Thoracic aorta (tissue), 2 donors: ENCODE measurements at places on chromosomes 13 and 19. TPM values are rescaled to one million over a fixed set of nuclear protein-coding genes. Genes with fewer than 3 reads are reported as not detected.

Gene AMH
- 0.95 TPM for total RNA-seq

Gene NANOS2
- total RNA-seq, result not detected

Gene ZSCAN1
- not detected for total RNA-seq

Gene HRC
- 2.2 TPM for total RNA-seq

Gene TMEM145
- total RNA-seq, result not detected

Gene SHC2
- total RNA-seq, result 18.8 TPM

Gene ATCAY
- not detected for total RNA-seq

Gene SPIB
- total RNA-seq, result not detected

Gene CATSPERD
- total RNA-seq, result not detected

Gene ZNF626
- 22.9 TPM for total RNA-seq

Gene ZNF628
- 3.5 TPM for total RNA-seq

- peaks cover 5% of the 10 kb centered on the region for H3K27me3 ChIP-seq
- no peak overlapping the region for H3K4me3 ChIP-seq
- H3K27ac ChIP-seq, result no peak overlapping the region
- H3K36me3 ChIP-seq, result no peaks in the 10 kb centered on the region
Observed at GRCh38 chr13:28630869-28631268, 28.1 kb upstream of the POMP start.

GRCh38 chr13:40617801-40618356 lies 48.6 kb downstream of the FOXO1 start:
- no peaks in the 10 kb centered on the region for H3K27me3 ChIP-seq
- no peak overlapping the region for H3K4me3 ChIP-seq
- H3K4me1 ChIP-seq, result peaks cover 26% of the 10 kb centered on the region
- DNase-seq, result no peak

GRCh38 chr19:48739404-48740163 lies 826 bp downstream of the RASIP1 start:
- H3K36me3 ChIP-seq, result no peaks in the 10 kb centered on the region
- H3K4me1 ChIP-seq, result peaks cover 17% of the 10 kb centered on the region
- DNase-seq, result no peak
- H3K27me3 ChIP-seq, result no peaks in the 10 kb centered on the region
- H3K27ac ChIP-seq, result no peak overlapping the region
- peak overlapping the region; percentile 79 for H3K4me3 ChIP-seq

- H3K36me3 ChIP-seq, result no peaks in the 10 kb centered on the region
- no peak overlapping the region for H3K27ac ChIP-seq
- H3K27me3 ChIP-seq, result no peaks in the 10 kb centered on the region
Observed at GRCh38 chr19:45117167-45117594, 24.2 kb downstream of the PPP1R37 start.

DNA sequence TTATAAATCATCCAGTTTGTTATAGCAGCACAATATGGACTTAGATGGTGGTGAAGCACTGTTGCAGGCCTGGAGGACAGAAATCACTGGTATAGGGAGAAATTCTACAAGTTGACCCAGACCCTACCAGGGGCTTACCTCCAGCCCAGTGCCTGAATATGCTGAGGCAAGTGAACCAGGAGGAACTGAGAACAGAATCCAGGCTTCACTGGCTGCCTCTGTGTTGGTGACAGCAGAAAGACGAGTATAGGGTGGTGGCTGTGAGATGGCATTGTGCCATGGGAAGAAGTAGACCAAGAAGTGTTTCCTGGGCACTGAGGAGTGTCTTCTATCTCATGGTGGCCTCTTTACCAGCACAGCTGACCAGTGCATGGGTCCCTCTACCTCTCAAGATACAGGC lies 15.9 kb upstream of the EID2 start:
- no peak for DNase-seq
- no peaks in the 10 kb centered on the region for H3K27me3 ChIP-seq
- H3K4me1 ChIP-seq, result no peaks in the 10 kb centered on the region
- no peak overlapping the region for H3K27ac ChIP-seq
- H3K4me3 ChIP-seq, result no peak overlapping the region
- H3K36me3 ChIP-seq, result no peaks in the 10 kb centered on the region

DNA sequence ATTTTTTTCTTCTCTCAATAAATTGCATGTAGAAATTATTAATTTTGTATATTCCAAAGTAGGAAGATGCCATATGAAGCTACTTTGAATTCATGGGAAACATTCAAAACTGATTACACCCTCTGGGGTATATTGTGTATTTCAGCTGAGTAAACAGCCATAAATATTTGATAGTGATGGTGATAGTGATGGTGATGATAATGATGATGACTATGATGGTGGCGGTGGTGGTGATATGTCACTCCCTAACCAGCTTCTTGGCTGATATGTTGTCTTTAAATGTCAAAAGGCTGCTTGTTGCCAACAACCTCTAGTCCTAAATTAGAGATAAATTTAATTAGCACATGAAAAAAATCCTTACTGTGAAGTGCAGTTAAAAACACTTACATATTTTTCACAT lies 102.0 kb downstream of the LRCH1 start:
- no peaks in the 10 kb centered on the region for H3K27me3 ChIP-seq
- H3K27ac ChIP-seq, result peak overlapping the region; percentile 75
- peak overlapping the region; percentile 48 for H3K4me3 ChIP-seq
- no peaks in the 10 kb centered on the region for H3K36me3 ChIP-seq
- no peak for DNase-seq
- peaks cover 17% of the 10 kb centered on the region for H3K4me1 ChIP-seq

DNA sequence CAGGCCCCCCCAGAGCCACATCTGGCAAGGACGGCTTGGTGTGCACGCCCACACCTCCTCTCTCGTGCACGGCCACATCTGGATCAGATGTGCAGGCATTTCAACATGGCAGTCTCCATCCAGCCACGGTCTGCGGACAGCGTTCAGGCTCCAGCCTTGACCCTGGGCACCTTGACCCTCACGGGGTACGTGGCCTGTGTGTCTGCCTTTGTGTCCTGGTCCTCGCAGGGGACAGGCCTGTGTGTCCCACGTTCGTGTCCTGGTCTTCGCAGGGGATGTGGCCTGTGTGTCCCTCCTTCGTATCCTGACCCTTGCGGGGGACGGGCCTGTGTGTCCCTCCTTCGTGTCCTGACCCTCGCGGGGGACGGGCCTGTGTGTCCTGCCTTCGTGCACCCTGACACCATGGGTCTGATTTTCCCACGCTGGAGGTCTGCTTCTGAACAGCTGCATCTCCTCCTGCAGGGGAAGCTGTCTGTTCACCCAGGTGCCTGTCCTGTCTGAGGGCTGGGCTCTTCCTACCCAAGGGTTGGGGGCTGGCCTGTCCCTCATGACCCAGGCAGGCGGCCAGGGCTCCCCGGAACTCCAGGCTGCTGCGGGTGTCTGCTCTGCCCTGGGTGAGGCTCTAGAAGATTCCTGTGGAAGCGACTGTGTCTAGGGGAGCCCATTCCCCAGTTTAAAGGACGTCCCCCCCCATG lies 25.3 kb downstream of the RASA3 start:
- H3K27me3 ChIP-seq, result no peaks in the 10 kb centered on the region
- peaks cover 26% of the 10 kb centered on the region for H3K4me1 ChIP-seq
- H3K4me3 ChIP-seq, result no peak overlapping the region
- no peak overlapping the region for H3K27ac ChIP-seq
- DNase-seq, result no peak

- H3K4me1 ChIP-seq, result no peaks in the 10 kb centered on the region
- DNase-seq, result no peak
- H3K36me3 ChIP-seq, result no peaks in the 10 kb centered on the region
- no peak overlapping the region for H3K27ac ChIP-seq
- no peak overlapping the region for H3K4me3 ChIP-seq
Observed at GRCh38 chr19:14758816-14759215, 19.5 kb downstream of the ADGRE2 start.

DNA sequence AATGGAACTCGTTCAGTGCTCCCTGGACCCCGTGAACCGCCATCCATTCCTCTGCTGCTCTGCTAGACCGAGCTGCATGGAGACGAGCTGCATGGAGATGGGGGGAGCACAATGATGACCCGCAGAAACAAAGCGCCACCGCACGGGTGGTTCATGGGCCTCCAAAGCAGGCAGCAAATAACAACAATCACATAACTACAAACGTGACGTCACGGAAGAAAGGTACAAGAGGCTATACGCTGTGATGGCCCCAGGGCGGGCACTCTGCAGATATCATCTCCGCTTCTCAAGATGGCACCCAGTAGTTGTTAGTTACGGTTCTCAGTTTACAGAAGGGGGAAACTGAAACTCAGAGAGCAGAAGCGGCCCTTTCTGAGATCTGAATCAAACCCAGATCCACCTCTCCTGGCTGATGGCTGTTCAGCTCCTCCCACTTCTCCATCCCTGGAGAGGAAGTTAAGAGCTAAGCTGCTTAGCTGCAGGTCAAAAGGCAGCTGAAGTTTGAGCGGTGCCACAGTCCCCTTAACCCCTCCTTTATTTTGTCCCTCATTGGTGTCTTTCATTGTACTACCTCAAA lies 1.7 kb downstream of the ATP13A1 start:
- no peak for DNase-seq
- H3K27me3 ChIP-seq, result no peaks in the 10 kb centered on the region
- peaks cover 18% of the 10 kb centered on the region for H3K4me1 ChIP-seq
- H3K36me3 ChIP-seq, result peaks cover 16% of the 10 kb centered on the region
- H3K27ac ChIP-seq, result no peak overlapping the region
- peak overlapping the region; percentile 19 for H3K4me3 ChIP-seq

DNA sequence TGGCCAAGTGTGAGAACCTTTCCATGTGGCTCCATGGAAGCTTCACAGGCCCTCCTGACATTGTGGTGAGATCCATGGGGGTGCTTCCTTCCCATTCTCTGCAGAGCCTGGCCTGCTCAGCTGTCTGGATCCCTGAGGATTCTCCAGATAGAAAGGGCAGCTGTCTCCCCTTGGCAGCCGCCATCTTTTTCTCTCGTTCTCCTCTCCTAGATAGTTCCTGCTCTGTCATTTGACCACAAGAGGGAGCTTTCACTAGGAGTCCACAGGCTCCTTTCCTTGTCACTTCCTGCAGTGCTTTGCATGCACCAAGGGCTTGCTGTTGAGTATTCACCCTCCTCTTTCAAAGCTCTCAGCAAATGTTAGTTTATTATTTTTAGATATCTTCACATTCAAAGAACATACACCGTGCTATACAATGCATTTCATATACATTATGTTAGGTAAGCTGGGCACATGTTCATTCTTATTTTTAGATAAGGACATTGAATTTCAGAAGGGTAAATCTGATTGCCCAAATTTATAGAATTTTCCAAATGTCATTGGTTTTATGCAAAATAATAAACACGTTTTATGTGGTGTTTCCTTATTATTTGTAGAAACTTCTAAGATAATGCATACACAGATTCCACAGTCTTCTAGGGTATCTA lies 133.2 kb downstream of the FRY start:
- H3K36me3 ChIP-seq, result peaks cover 5% of the 10 kb centered on the region
- no peaks in the 10 kb centered on the region for H3K27me3 ChIP-seq
- peaks cover 10% of the 10 kb centered on the region for H3K4me1 ChIP-seq
- DNase-seq, result no peak
- H3K4me3 ChIP-seq, result no peak overlapping the region

GRCh38 chr19:55075371-55075998 lies at the start of gene EPS8L1:
EPS8L1 (plus strand) TSS chr19:55075869; CDS start chr19:55076445, 576 bp downstream.
- no peak within 1 kb of the TSS for H3K4me3 ChIP-seq
- no peak within 1 kb of the TSS for H3K27ac ChIP-seq
- peaks cover 7% of the 10 kb centered on the region for H3K4me1 ChIP-seq
- no peaks in the 10 kb centered on the region for H3K27me3 ChIP-seq

GRCh38 chr13:96474181-96474557 lies 384.3 kb downstream of the HS6ST3 start:
- no peak overlapping the region for H3K4me3 ChIP-seq
- no peak overlapping the region for H3K27ac ChIP-seq
- no peaks in the 10 kb centered on the region for H3K4me1 ChIP-seq
- DNase-seq, result no peak
- H3K27me3 ChIP-seq, result no peaks in the 10 kb centered on the region

DNA sequence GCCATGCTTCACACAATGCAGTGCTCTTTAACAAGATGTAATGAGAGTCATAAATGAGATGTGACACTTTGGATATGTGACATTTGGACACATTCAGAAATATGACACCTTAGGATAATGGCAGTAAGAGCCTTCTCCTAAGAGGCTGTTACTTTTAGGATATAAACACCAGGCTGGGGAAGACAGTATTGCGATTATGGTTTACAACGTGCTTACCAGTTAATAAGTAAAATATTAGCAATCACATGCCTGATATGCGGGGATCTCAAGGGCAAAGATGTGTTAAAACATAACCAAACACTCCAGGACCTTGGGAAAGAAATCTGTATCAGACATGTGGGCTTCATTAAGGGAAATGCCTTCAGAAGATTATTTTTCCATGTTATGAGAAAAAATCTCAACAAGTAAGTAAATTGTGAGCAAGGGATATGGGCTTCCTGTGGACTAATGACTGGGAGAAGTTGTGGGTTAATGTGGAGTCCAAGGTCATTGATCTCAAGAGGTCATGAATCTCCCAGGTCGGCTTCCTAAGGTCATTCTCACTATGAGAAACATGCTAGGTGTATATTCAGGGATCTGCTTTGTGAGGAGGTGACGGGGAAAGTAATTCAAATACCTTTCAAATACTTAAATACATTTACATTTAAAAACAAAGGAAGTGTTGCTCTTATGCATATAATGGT lies 105.3 kb downstream of the STARD13 start:
- no peak overlapping the region for H3K4me3 ChIP-seq
- H3K27ac ChIP-seq, result no peak overlapping the region
- peaks cover 65% of the 10 kb centered on the region for H3K4me1 ChIP-seq
- DNase-seq, result no peak
- no peaks in the 10 kb centered on the region for H3K36me3 ChIP-seq

- no peaks in the 10 kb centered on the region for H3K36me3 ChIP-seq
- H3K27ac ChIP-seq, result no peak overlapping the region
- no peaks in the 10 kb centered on the region for H3K4me1 ChIP-seq
- H3K4me3 ChIP-seq, result no peak overlapping the region
- no peak for DNase-seq
- H3K27me3 ChIP-seq, result no peaks in the 10 kb centered on the region
Observed at GRCh38 chr19:15471639-15472101, 7.3 kb upstream of the RASAL3 start.

- H3K27ac ChIP-seq, result peak overlapping the region; percentile 47
- no peak overlapping the region for H3K4me3 ChIP-seq
- H3K36me3 ChIP-seq, result no peaks in the 10 kb centered on the region
- DNase-seq, result no peak
Observed at GRCh38 chr13:34458756-34459715, 483.0 kb upstream of the NBEA start.

DNA sequence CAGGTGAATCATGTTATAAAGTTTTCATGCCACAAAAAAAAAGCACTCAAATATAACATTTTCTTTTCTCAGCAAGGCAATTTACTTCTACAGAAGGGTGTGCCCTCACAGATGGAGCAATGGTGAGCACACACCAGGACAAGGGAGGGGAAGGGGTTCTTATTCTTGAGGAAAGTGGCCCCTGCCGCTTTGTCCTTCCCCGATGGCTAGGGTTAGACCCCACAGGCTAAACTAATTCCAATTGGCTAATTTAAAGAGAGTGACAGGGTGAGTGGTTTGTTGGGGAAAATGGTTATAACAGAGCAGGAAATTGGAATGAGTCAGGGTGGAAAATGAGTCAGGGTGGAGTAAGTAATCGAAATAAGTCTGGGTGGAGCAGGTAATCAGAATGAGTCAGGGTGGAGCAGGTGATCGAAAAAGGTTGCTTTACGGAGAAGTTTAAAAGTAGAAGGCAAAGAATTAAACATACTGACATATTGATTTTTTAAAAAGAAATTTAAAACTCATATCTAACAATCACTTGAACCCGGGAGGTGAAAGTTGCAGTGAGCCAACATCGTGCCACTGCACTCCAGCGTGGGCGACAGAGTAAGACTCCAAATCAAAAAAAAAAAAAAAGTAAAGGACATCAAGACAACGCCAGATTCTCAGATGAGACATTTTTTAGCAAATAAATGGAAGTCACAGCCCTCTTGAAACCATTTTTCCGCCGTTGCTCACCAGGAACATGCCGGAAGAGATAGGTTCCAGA lies 813 bp downstream of the ZNF562 start:
- H3K36me3 ChIP-seq, result peaks cover 3% of the 10 kb centered on the region
- no peaks in the 10 kb centered on the region for H3K27me3 ChIP-seq
- H3K4me1 ChIP-seq, result no peaks in the 10 kb centered on the region

GRCh38 chr19:16036397-16036925 lies 39.8 kb upstream of the TPM4 start:
- no peak for DNase-seq
- H3K27ac ChIP-seq, result no peak overlapping the region
